ENCODE measurements at places on chromosomes 7 and 10. TPM values are rescaled to one million over a fixed set of nuclear protein-coding genes. Genes with fewer than 3 reads are reported as not detected.

- no peaks in the 10 kb centered on the region for H3K4me1 ChIP-seq
- peak; percentile 43 for DNase-seq
- no peak overlapping the region for H3K27ac ChIP-seq
- H3K36me3 ChIP-seq = no peaks in the 10 kb centered on the region
- no peak overlapping the region for H3K4me3 ChIP-seq
These were observed 49.5 kb upstream of the ZPBP start for GRCh38 chr7:50142425-50143017.

DNA sequence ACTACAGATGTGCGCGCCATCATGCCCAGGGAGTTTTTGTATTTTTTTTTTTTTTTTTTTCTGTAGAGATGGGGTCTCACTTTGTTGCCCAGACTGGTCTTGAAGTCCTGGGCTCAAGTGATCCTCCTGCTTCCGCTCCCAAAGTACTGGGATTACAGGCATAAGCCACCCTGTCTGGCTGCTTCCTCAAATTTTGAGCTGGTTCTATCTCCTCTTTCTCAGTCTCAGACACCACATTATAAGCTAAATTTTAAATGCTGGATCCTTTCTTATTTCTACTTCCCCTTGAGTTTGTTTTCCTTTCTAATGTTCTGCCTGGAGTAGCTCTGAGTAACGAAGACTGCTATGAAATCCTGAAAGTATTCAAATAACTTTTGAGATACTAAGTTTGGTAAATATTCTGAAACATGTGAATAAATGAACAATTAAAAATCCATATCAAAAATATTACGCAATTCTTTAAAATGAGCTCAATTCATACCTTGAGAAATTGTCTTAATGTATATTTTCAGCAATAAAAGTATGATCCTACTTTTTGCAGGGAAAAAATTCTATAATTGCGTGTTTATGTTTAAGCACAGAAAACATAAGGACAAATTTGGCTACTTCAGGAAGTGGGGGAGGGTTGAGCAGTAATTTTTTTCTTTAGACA, 15.0 kb downstream of the TCAF1 start:
- no peaks in the 10 kb centered on the region for H3K4me1 ChIP-seq
- no peaks in the 10 kb centered on the region for H3K27me3 ChIP-seq
- no peak overlapping the region for H3K27ac ChIP-seq
- no peak overlapping the region for H3K4me3 ChIP-seq
- H3K36me3 ChIP-seq = no peaks in the 10 kb centered on the region

- H3K4me3 ChIP-seq = no peak overlapping the region
- DNase-seq = no peak
- no peaks in the 10 kb centered on the region for H3K4me1 ChIP-seq
- no peaks in the 10 kb centered on the region for H3K36me3 ChIP-seq
These were observed 272.5 kb upstream of the COBL start for GRCh38 chr7:51589111-51589510.

DNA sequence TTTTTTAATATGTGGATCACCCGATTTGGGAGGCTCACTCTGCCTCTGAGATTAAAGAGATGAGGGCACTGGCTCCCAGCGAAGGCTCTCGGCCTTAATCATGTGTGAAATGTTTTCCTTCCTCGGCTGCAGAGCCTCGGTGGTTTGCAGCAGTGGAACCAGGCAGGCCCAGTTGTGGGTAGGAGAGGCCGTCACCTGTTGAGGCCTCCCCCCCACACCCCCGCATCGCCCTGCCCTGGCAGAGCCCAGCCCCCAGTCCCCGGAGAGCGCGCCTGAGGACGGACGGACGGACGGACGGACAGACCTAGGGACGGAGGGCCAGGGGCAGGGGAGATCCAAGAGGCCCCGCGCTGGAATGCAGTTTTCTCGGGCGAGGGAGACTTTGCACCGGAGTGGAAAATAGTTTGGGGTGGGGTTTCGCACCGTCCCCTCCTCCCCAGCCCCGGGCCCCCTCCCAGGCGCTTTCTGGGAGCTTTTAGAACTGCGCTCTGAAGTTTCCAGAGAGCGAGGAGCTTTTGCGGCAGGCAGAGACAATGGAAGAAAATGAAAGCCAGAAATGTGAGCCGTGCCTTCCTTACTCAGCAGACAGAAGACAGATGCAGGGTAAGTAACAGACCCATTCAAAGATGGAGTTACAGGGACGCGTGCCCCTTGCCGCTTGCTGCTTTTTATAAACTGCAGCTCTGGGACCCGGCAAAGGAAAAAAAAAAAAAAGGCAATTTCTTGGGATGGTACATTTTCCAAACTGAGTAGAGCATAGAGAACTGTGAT, at the start of gene KIAA1217:
TSS of gene KIAA1217 (plus strand) at position 478 of the 771 bp plus-strand sequence. CDS start at position 534, 56 bp downstream.
- H3K36me3 ChIP-seq = no peaks in the 10 kb centered on the region
- peak within 1 kb of the TSS; percentile 36 for H3K4me3 ChIP-seq
- no peaks in the 10 kb centered on the region for H3K27me3 ChIP-seq
- peak within 1 kb of the TSS; percentile 97 for H3K27ac ChIP-seq

DNA sequence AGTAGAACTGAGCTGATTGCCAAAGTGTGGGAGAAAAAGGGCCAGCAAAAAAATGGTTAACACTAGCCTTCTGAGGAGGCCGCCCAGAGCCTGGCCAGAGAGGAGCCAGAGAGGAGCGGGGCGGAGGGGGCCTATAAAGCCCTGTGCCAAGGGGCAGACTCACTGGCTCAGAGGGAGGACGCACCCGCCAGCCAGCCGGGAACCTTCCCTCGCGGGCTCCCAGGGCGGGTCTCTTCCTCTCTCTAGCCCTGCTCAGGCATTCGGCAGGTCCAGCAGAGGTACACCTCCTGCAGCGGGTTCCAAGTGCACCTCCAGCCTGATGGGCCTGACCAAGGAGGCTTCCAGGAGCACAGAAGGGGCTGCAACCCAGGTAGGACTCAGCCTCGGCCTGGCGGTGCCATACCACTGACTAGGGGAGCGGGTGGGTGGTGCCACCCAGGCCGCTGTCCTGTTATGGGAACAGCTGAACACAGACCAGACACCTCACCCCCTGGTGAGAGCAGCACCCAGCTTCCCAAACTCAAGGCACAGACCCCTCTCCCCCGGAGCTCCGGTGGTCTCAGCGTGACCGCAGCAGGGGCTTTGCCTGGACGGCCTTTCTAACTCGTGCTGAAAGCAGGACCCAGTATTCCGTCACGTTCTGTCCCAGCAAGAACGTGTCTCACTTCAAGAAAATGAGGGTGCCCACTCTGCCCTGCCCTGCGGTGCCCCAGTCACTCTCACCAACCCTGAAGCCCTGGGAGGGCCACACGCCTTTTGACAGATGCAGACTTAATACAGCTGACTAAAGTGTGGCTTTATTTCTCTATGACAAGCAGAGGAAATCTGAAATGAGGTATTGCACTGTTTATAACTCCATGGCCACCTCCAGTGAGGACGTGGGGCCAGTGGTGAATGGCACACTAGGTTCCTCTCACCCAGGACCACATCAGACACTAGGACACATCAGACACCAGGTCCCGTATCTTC, at the start of gene GPER1:
TSS of gene GPER1 (plus strand) at position 162 of the 969 bp plus-strand sequence. CDS start 3,616 bp downstream, outside the sequence.
- peak; percentile 75 for DNase-seq
- H3K4me3 ChIP-seq = peak within 1 kb of the TSS; percentile 7
- H3K36me3 ChIP-seq = no peaks in the 10 kb centered on the region

- no peaks in the 10 kb centered on the region for H3K4me1 ChIP-seq
- H3K27me3 ChIP-seq = no peaks in the 10 kb centered on the region
- no peak for DNase-seq
- H3K4me3 ChIP-seq = no peak overlapping the region
- no peaks in the 10 kb centered on the region for H3K36me3 ChIP-seq
These were observed 199.5 kb downstream of the INHBA start for GRCh38 chr7:41503438-41503837.

DNA sequence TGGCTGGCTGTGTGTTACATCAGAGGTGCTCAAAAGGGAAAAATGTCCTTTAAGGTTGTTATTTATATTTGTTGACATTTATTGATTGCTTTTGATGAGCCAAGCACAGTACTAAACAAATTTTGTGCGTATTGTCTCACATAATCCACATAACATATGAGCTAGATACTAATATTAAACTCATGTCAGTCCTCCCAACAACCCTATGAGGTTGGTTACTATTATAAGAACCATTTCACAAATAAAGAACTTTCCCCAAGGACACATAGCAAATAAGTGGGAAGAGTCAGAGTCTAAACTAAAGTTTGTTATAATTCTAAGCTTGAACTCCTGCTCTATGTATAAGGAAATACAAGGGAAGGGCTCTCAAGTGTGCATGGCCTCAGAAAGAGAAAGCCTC, 35.6 kb upstream of the OTUD1 start:
- no peak overlapping the region for H3K27ac ChIP-seq
- no peak for DNase-seq
- H3K4me3 ChIP-seq = no peak overlapping the region
- H3K4me1 ChIP-seq = peaks cover 18% of the 10 kb centered on the region
- no peaks in the 10 kb centered on the region for H3K36me3 ChIP-seq
- no peaks in the 10 kb centered on the region for H3K27me3 ChIP-seq

DNA sequence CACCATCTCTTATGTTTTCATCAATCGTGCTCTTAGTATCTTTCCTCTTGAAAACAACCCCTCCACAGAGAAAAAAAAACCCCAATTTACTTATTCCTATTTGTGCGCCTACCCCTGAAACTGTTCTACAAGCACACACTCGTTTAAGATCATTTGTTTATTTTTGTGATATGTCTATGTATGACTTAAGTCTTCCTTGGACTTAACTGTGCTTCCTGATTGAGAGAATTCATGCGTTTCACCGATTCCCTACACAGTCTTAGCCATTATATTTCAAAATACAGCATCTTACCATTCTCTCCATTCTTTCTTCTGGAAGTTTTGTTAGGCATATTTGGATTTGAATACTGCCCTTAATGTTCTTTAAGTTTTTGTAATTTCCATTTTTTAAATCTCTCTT, 159.4 kb downstream of the MLLT10 start:
- DNase-seq = no peak
- peaks cover 24% of the 10 kb centered on the region for H3K4me1 ChIP-seq
- no peak overlapping the region for H3K4me3 ChIP-seq
- H3K36me3 ChIP-seq = no peaks in the 10 kb centered on the region
- no peak overlapping the region for H3K27ac ChIP-seq
- H3K27me3 ChIP-seq = no peaks in the 10 kb centered on the region

DNA sequence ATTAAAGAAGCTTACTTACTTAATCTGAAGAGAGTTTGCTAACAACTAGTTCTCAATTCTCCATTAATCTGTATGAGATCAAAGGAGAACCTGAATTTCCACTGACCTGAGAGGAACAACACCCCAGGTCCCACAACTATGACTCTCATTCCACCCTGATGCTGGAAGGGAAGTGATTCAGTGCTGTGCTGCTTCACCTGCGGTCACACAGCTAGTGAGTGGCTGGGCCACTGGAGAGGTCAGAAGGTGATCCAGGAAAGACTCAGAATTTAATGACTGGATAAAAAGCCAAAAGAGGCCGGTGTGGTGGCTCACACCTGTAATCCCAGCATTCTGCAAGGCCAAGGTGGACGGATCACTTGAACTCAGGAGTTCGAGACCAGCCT, 23.6 kb downstream of the SORBS1 start:
- no peak for DNase-seq
- no peak overlapping the region for H3K27ac ChIP-seq
- peaks cover 31% of the 10 kb centered on the region for H3K4me1 ChIP-seq
- H3K36me3 ChIP-seq = no peaks in the 10 kb centered on the region
- no peaks in the 10 kb centered on the region for H3K27me3 ChIP-seq

- no peaks in the 10 kb centered on the region for H3K4me1 ChIP-seq
- H3K36me3 ChIP-seq = peaks cover 4% of the 10 kb centered on the region
- H3K27me3 ChIP-seq = no peaks in the 10 kb centered on the region
- no peak overlapping the region for H3K27ac ChIP-seq
- DNase-seq = no peak
These were observed 115.9 kb downstream of the ADCY1 start for GRCh38 chr7:45689797-45690761.

GRCh38 chr7:101172854-101173751, 7.0 kb downstream of the NAT16 start:
- no peak overlapping the region for H3K27ac ChIP-seq
- peak; percentile 65 for DNase-seq
- H3K27me3 ChIP-seq = peaks cover 100% of the 10 kb centered on the region
- no peaks in the 10 kb centered on the region for H3K36me3 ChIP-seq
- H3K4me3 ChIP-seq = peak overlapping the region; percentile 6

- H3K4me1 ChIP-seq = no peaks in the 10 kb centered on the region
- DNase-seq = no peak
- no peak overlapping the region for H3K4me3 ChIP-seq
- no peaks in the 10 kb centered on the region for H3K36me3 ChIP-seq
These were observed 60.5 kb downstream of the PODXL start for GRCh38 chr7:131495669-131496498.

DNA sequence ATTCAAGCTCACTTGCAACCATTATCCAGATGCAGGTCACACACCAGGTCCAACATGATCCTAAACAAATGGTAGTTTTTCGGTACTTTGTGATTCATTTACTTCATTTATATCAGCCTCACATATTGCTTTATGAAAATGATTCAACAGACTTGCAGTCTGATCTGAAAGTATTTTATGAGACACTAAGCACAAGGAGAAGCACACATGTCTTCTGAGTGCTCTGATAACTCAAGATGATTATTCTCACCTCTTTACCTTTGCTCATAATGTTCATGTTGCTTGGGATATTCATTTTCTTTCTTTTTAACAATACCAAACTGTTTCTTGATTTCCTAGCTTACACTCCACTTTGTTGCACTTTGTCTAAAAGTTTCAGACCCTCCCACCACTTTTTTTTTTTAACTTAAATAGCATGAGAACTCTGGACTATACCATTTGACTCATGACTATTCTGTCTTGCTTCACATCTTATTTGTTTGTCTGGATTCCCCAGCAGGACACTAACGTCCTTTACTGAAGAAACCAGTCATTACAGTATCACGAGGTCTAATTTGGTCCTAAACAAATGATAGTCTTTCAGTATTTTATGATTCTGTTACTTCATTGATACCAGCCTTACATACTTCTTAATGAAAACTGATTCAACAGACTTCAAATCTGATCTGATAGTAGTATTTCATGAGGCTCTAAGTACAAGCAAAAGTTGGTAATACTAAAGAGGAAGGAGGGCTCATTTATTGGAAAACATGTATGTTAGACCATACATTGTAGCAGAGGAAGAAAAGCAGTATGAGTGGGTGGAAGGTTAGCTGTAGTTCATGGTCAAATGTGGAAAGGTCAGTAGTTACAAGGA, 171.8 kb upstream of the AHR start:
- no peaks in the 10 kb centered on the region for H3K4me1 ChIP-seq
- H3K36me3 ChIP-seq = no peaks in the 10 kb centered on the region
- H3K27me3 ChIP-seq = no peaks in the 10 kb centered on the region
- no peak for DNase-seq
- no peak overlapping the region for H3K27ac ChIP-seq

- H3K36me3 ChIP-seq = no peaks in the 10 kb centered on the region
- H3K4me1 ChIP-seq = no peaks in the 10 kb centered on the region
- H3K27ac ChIP-seq = no peak overlapping the region
These were observed 69.4 kb downstream of the C1GALT1 start for GRCh38 chr7:7251742-7252141.

- no peaks in the 10 kb centered on the region for H3K36me3 ChIP-seq
- no peak for DNase-seq
- H3K27ac ChIP-seq = no peak overlapping the region
- H3K27me3 ChIP-seq = no peaks in the 10 kb centered on the region
- H3K4me1 ChIP-seq = no peaks in the 10 kb centered on the region
These were observed 11.4 kb upstream of the PRF1 start for GRCh38 chr10:70613941-70614340.

VKORC1L1 gene
- total RNA-seq = 7.3 TPM

SPDYE8 gene
- total RNA-seq = not detected

NODAL gene
- total RNA-seq = 0.25 TPM

ASB4 gene
- not detected for total RNA-seq

RHOBTB1 gene
- 15.4 TPM for total RNA-seq

SPDYE6 gene
- 0.18 TPM for total RNA-seq

KLHDC10 gene
- total RNA-seq = 10.4 TPM

PKD2L1 gene
- total RNA-seq = not detected

RAMP3 gene
- not detected for total RNA-seq

Measured in cardiac muscle cell (in vitro differentiated cells and primary cell).